ENCODE measurements at places on chromosomes 4 and X.

DNA sequence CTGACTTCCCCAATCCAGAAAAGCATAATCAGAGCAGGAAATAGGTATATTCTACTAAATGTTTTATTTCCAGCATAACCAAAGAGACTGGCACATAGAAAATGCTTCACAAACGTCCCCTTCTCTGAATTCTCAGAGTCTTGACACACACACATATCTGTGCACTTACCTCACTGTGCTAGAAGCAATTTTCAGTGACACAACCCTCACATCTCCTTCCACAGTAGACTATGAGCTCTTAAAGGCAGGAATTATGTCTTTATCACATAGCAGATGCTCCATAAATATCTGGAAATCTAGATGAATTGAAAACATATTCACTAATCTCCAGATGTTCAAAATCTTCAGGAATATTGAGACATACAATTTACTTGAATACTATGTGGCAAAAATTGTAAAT lies 5.9 kb downstream of the SOWAHB start:
- no peak for DNase-seq

- DNase-seq: no peak
These were observed 127.4 kb upstream of the ANKRD50 start for GRCh38 chr4:124839786-124840390.

DNA sequence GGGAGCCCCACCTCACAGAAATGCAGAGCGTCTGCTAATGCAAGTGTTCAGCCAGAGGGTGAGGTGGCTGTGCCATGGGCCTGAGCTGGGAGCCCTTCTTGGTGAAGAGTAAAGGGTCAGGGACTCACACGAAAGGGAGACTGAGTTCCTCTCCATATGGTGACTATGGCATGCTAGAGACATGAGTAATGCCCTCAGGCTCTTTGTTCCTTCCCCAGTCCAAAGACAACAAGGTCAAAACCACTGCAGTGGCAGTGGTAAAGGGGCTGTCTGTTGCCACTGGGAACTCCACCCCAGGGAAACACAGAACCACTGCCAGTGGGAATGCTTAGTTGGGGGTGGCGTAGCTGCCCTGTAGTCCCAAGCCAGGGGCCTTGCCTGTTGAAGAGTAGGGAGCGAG lies 22.4 kb downstream of the RAB40AL start:
- DNase-seq: no peak

- DNase-seq: no peak
These were observed 105.9 kb downstream of the SH3RF1 start for GRCh38 chr4:169164669-169165415.

- DNase-seq: no peak
These were observed 1.8 kb upstream of the GPR82 start for GRCh38 chrX:41722214-41722613.

GRCh38 chrX:67500617-67501016 lies 43.2 kb upstream of the AR start:
- no peak for DNase-seq

GRCh38 chr4:8921465-8921864 lies 49.8 kb upstream of the HMX1 start:
- DNase-seq: no peak

DNA sequence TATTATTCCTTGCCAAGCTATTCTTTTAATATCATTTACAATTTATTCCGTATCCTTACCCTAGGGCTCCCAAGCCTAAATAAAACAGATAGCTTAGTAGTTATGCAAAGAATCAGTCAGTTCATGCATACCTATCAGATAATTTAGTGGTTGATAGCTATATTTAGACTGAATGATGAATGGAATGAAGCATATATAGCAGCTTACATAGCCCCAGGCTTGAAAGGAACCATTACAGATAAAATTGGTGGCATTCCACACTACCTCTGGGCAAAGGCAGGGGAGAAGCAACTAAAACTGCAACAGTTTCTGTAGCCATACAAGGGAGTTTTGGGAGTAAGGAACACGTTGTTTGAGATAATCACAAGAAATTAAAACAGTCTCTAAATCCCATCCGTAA lies 2.7 kb downstream of the ACE2 start:
- no peak for DNase-seq

DNA sequence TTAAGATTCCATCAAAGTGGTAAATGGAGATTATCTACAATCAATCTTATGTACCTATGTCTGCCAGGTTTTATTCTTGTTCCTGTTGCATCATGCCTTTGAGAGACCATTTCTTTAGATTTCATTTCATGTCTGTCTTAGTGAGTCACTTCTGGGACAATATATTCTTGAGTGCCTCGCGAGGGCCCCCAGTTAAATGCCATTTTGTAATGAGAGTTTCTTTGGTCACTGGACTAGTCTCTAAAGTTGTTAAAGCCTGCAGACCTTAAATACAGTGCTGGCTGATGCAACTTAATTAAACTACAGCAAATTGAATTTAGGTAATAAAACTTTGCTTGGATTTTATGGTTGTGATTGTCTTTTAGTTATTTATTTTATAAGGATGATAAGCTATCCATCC lies 87.2 kb upstream of the PITX2 start:
- no peak for DNase-seq

GRCh38 chrX:71871367-71871766 lies 39.3 kb upstream of the NHSL2 start:
- no peak for DNase-seq

- no peak for DNase-seq
These were observed 183.1 kb upstream of the ARX start for GRCh38 chrX:25198891-25199290.

GRCh38 chr4:80196259-80196921 lies 913 bp upstream of the PRDM8 start:
- no peak for DNase-seq

DNA sequence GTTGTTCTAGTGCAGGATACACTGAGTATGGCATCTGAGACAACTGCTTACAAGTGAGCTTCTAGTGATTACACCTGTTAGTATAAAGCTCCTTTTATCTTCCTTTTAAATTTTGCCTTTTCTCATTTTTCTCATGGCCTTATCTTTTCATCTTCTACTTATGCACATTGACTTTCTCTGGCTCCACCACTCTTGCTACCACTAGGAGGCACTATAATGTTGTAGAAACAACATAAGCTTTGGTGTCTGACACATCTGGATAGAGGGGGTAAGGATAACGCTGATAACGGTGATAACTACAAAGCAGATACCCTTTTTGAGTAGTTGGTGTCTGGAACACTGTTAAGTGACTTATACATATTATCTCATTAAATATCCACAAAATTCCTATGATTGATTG lies 187.4 kb upstream of the TEX13C start:
- DNase-seq: no peak

DNA sequence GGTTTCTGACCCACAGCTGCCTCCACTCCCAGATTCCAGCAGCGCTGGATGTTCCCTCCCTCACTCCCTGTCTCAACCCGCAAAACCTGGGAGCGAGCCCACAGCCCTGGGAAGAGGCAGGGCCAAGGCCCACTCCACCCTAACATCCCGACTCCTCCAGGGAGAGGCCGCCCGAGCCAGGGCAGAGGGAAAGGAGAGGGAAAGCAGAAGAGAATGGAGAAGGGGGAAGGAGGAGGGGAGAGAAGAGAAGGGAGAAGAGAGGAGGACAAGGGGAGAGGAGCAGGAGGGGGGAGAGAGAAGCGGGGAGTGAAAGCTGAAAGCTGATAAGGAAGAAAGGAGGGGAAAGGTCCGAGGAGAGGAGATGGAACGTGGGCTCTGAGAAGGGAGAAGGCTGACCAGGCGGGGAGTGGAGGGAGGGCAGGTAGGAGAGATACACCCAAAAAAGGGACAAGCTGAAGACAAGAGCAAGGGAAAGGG lies 120.2 kb upstream of the PJA1 start:
- DNase-seq: no peak

DNA sequence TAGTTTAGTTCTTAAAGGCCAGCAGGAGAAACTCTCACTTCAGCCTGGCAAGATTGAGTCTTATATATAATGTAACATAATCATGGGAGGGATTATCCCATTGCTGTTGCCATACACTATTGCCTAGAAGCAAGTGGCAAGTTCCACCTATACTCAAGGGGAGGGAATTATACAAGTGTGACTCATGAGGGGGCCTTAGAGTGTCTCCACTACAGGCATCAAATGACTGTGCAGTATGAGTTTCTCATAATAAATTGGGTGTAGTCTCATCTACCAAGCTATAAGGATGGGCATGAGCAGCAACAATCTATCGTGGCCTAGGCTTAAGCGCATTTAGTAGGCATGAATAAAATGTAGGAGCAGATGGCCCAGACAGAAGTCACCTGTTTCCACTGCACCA lies 89.1 kb upstream of the C1GALT1C1 start:
- DNase-seq: no peak

DNA sequence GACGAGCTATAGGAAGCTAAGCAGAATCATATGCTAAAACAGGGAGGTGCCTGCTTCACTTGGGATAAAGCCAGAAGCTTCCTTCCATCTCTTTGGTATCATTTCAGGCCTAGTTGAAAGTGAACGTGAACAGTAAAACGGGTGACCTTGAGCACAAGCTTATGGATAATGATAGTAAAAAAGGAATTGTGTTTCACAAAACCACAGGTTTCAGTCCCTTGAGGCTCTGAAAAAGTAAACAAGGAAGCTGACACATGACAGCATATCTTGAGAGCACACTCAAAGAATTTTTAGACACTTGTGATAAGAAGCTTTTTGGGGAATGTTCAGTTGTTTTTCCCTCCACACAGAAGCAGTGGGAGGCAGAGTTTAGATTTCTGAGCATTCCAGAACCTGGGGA lies 286.1 kb downstream of the DCHS2 start:
- no peak for DNase-seq

GRCh38 chr4:24686866-24687692 lies 102.7 kb upstream of the DHX15 start:
- no peak for DNase-seq

DNA sequence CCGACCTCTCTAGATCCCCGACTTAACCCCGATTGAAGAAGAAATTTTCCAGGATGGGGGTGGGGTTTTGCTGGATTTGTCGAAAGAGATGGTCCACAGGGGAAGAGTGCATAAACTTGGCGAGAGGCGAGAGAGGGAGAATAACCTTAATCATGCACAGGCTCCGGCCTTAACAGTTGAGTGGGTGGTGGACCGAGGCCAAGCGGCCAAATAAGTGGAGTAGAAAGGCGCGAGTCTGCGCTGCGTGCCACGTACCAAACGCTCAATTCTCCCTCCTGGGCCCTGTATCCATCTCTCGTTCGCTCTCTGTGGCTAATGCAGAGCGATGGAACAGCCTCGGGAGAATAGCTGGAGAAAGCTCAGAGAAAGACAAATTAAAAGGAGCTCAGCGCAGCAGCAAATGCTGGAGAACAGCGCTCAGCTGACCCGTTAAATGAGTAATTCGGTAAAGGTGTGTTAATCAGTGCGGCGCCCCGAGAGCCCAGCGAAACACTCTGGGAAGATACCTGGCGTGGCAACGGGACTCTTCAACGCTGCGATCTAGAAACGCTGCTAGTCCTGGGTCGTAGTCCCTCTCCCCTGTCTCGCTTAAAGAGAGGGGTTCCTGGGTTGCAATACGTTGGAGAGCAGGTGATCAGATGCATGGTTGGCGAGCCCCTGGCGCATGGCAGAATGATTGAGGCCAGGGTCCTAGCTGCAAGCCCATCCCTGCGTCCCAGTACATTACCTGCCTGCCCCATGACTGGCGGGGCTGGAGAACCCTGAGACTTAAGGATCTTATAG lies 887 bp upstream of the IL1RAPL2 start:
- DNase-seq: no peak

- DNase-seq: no peak
These were observed 523.4 kb downstream of the ADGRL3 start for GRCh38 chr4:61723492-61723891.

DNA sequence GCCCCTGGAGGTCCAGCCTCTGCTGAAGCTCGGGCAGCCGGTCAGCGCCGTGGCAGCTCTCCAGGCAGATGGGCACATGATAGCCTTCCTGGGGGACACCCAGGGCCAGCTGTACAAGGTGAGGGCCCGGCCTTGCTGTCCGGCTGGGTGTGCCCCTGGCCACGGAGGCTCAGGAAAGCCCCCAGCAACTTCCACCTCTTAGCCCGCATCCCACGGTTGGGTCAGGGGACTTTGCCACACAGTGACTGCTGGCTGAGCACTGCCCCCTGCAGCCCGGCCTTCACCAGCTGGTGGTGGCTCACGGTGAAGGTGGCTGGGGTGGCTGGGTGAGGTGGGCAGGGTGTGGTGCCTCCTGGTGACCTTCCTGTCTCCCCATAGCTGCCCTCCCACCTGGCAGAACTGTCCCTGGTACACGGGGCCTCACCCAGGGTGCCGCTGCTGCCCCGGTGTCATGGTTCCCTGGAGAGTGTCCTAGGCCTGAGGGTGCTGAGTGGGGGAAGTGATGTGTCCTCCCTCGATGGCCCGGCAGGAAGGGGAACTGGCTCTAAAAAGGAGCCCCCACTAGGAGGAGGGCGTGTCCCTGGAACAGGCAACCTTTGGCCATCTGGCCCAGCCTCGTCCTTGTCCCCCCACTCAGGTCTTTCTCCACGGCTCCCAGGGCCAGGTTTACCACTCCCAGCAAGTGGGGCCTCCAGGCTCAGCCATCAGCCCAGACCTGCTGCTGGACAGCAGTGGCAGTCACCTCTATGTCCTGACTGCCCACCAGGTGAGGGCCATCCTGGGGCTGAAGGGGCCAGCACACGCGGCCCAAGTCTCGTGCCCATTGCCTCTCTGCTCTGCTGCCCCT lies 4.5 kb downstream of the PLXNB3 start:
- no peak for DNase-seq

- DNase-seq: no peak
These were observed 14.7 kb upstream of the VSIG1 start for GRCh38 chrX:108029928-108030711.

- no peak for DNase-seq
These were observed 70.4 kb upstream of the FHL1 start for GRCh38 chrX:136076942-136077341.

- DNase-seq: no peak
These were observed 41.1 kb downstream of the UCHL1 start for GRCh38 chr4:41297832-41298231.

GRCh38 chr4:122300776-122301175 lies 78.0 kb upstream of the ADAD1 start:
- no peak for DNase-seq

DNA sequence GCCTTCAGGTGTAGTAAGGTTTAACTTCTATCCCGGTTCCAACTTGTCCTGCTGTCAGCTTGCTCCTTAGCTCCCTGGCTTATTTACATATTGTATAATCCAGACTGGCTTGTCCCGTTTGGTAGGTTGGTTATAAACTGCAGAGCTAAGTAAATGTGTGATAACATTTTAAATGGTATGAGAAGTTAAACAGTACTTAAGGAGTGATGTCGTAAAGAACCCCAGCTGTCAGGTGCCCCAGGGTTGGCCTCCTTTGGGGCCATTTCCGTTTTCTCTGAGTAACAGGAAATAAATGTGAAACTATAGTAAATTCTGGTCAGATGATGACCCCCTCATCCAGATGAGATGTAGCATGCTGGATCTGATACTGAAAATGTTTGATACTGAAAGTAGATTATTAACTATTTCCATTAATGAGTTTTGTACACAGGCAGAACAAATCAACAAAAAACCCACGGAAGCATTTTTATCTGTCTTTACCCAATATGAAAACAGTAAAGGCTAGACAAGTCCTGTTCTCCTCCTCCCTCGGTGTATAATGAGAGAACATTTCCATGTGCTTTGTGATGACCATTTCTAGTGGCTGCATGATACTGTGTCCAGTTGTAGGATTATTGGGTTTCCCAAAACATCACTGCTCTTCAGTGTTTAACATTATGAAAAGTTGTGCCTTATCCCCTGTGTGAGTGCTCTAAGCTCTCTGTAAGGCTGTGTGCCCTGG lies 22.4 kb downstream of the GAB1 start:
- DNase-seq: no peak

- DNase-seq: no peak
These were observed 1.5 kb downstream of the SASH3 start for GRCh38 chrX:129781134-129781672.

Data from DMS79 (cell line).